ENCODE measurements at places on chromosomes 12 and 14.

DNA sequence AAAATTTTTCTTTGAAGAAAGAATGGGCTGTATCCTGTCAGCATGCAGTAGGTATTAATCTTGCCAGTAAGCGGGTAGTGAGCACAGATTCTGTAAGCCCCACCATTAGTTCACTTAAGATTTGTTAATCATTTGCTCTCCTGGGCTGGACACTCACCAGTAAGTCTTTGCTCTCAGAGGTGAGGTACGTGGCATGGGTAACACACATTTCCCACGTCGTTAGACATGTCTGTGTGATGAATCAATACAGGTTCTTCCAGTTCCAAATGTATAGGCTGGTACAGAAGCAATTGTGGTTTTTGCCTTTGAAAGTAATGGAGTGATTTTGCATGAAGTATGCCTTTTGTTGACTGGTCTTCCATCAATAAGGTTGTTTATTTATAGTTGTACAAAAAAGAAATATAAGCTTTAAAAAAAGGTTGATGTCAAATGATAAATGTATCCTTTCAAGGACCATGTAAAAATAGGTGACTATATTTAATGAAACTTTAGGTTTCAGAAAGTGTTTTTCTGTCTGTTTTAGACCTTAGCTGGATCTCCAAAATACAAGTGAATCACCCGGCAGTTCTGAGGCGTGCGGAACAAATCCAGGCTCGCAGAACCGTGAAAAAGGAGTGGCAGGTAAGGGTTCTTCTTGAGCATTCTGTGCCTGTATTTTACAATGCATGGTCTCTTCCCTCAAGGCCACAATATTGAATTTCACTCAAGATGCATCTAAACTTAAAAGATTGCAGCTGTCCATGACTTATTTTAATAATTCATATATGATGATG lies 45.5 kb downstream of the DERA start:
- H3K4me1 ChIP-seq, result no peaks in the 10 kb centered on the region
- no peak overlapping the region for H3K27ac ChIP-seq
- H3K4me3 ChIP-seq, result no peak overlapping the region

DNA sequence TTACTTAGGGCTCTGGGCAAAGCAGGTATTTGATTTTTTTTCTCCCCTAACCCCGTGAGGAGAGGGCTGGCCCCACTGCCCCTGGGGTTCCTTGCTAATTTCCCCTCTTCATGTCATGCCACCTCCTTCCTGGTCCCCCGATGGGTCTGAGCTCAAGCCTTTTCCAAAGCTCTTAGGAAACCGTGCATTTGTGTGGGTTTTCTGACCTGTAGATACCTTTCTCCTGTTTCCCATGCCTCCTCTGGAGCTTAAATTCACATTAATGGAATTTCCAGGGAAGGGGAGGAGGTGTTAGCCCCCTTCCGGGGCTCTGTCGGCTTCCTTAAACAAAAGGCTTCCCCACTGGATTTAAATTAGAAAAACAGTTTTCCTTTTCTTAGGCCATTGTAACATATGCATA lies 12.6 kb downstream of the SFSWAP start:
- no peak for DNase-seq
- H3K27ac ChIP-seq, result no peak overlapping the region
- no peaks in the 10 kb centered on the region for H3K4me1 ChIP-seq
- H3K27me3 ChIP-seq, result no peaks in the 10 kb centered on the region
- peaks cover 65% of the 10 kb centered on the region for H3K36me3 ChIP-seq

DNA sequence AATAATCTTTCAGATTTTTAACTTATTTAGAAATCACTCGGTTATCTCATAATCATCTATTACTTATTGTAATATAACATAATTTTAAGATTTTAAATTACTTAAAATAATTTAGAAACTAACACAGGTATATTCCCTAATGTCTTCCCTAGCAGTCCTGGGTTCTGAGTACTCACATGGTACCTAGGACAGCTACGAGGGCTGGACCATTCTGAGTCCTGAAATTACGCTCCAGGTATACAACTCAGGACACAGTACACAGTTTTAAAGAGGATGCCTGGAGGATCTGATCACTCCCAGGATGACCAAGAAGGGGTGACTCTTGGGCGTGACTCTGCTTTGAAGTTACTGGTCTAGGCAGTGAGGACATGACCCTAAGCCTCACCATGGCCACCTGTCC lies 9.1 kb upstream of the RASSF8 start:
- H3K36me3 ChIP-seq, result no peaks in the 10 kb centered on the region
- no peaks in the 10 kb centered on the region for H3K4me1 ChIP-seq
- no peak overlapping the region for H3K27ac ChIP-seq

GRCh38 chr12:96164951-96165811 lies 29.0 kb upstream of the ELK3 start:
- no peaks in the 10 kb centered on the region for H3K36me3 ChIP-seq
- H3K27ac ChIP-seq, result no peak overlapping the region
- H3K4me1 ChIP-seq, result no peaks in the 10 kb centered on the region
- no peaks in the 10 kb centered on the region for H3K27me3 ChIP-seq

DNA sequence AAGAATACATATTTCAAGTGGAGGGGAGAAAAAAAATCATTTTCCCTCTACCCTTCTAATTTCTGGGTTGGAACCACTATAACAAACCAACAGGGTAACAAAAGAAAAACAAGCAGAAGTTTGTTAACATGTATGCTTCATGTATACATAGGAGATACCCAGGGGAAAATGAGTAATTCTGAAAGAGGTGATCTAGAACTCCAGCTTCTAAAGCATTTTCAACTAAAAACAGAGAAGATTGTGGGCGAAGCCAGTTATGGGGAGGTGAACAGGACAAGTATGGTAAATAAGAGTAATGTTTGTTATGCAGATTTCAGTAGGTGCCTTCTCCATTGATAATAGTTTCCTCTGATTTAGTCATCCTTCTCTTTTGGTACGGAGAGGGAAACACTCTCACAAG lies 16.7 kb downstream of the FNTB start:
- no peaks in the 10 kb centered on the region for H3K36me3 ChIP-seq
- H3K4me1 ChIP-seq, result no peaks in the 10 kb centered on the region
- H3K27me3 ChIP-seq, result no peaks in the 10 kb centered on the region
- H3K27ac ChIP-seq, result no peak overlapping the region
- no peak for DNase-seq
- H3K4me3 ChIP-seq, result no peak overlapping the region

GRCh38 chr12:51441583-51441982 lies 17.0 kb downstream of the SLC4A8 start:
- no peaks in the 10 kb centered on the region for H3K36me3 ChIP-seq
- no peak overlapping the region for H3K4me3 ChIP-seq
- DNase-seq, result no peak

- H3K4me3 ChIP-seq, result no peak overlapping the region
- DNase-seq, result no peak
- no peak overlapping the region for H3K27ac ChIP-seq
- no peaks in the 10 kb centered on the region for H3K4me1 ChIP-seq
- no peaks in the 10 kb centered on the region for H3K36me3 ChIP-seq
Observed at GRCh38 chr14:70108419-70108818, 80.3 kb downstream of the SLC8A3 start.

GRCh38 chr14:27605282-27605681 lies 1007.4 kb upstream of the NOVA1 start:
- H3K4me1 ChIP-seq, result no peaks in the 10 kb centered on the region
- no peak overlapping the region for H3K4me3 ChIP-seq
- no peak overlapping the region for H3K27ac ChIP-seq
- H3K27me3 ChIP-seq, result no peaks in the 10 kb centered on the region

DNA sequence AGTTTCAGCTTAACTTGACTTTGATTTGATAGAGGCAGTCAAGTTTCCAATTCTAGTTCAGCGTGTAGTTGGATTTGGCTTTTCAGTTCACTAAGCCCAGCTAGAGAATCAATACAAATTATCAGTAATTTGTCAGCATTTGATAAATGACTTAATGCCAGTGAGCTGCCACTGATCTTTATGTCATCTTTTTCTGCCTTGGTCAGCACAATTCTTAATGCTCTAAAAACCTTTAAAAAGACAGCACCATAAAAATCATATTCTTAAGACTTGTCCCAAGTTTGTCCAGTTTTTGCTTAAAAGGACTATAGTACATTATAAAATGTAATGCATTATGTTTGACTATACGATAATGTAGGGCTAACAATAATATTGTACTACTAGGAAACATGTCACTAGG lies 920.5 kb downstream of the LRFN5 start:
- H3K36me3 ChIP-seq, result no peaks in the 10 kb centered on the region
- no peaks in the 10 kb centered on the region for H3K27me3 ChIP-seq
- H3K4me1 ChIP-seq, result no peaks in the 10 kb centered on the region
- no peak for DNase-seq

GRCh38 chr12:120215357-120215735 lies 14.4 kb upstream of the RPLP0 start:
- H3K4me3 ChIP-seq, result no peak overlapping the region
- H3K27me3 ChIP-seq, result no peaks in the 10 kb centered on the region
- H3K4me1 ChIP-seq, result no peaks in the 10 kb centered on the region
- H3K27ac ChIP-seq, result no peak overlapping the region

DNA sequence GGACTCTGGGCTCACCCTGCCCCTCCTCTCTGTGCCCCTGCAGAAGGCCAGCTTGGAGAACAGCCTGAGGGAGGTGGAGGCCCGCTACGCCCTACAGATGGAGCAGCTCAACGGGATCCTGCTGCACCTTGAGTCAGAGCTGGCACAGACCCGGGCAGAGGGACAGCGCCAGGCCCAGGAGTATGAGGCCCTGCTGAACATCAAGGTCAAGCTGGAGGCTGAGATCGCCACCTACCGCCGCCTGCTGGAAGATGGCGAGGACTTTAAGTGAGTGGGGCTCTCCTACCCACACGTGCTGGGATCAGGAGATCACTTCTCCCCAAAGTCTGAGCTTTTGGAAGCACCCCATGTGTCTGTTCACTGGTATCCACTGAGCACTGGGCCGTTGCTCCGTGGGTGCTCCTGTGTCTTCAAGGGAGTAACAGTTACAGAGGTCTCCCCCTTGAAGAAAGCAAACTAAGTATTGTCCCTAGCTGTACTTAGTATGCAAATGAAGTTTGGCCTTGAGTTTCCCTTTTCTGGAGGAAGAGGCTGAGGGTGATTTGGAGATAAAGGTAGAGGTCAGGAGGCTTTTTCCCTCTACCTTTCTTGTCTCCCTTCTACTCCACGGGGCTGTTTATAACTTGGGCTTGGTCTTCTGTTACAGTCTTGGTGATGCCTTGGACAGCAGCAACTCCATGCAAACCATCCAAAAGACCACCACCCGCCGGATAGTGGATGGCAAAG lies 3.3 kb downstream of the KRT18 start:
- H3K4me1 ChIP-seq, result no peaks in the 10 kb centered on the region
- no peaks in the 10 kb centered on the region for H3K27me3 ChIP-seq
- no peaks in the 10 kb centered on the region for H3K36me3 ChIP-seq
- H3K4me3 ChIP-seq, result no peak overlapping the region
- DNase-seq, result no peak
- H3K27ac ChIP-seq, result no peak overlapping the region

DNA sequence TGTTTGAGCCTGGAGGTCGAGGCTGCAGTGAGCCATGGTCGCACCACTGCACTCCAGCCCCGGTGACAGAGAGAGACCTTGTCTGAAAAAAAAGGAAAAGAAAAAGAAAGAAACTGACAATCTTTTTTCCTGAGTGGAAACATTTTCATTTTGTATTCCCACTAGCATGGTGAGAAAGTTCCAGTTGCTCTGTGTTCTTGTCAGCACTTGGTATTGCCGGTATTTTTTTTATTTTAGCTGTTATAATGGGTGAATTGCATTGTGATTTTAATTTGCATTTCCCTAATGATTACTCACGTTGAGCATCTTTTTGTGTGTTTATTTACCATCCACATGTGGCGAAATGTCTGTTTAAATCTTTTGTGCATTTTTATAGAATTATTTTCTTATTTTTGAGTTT lies 25.6 kb downstream of the GLT8D2 start:
- H3K4me1 ChIP-seq, result no peaks in the 10 kb centered on the region
- DNase-seq, result no peak
- H3K27me3 ChIP-seq, result no peaks in the 10 kb centered on the region
- H3K4me3 ChIP-seq, result no peak overlapping the region

- peak overlapping the region; percentile 73 for H3K27ac ChIP-seq
- no peak for DNase-seq
- H3K36me3 ChIP-seq, result no peaks in the 10 kb centered on the region
- H3K27me3 ChIP-seq, result no peaks in the 10 kb centered on the region
Observed at GRCh38 chr12:111758120-111758561, 8.6 kb upstream of the ALDH2 start.

DNA sequence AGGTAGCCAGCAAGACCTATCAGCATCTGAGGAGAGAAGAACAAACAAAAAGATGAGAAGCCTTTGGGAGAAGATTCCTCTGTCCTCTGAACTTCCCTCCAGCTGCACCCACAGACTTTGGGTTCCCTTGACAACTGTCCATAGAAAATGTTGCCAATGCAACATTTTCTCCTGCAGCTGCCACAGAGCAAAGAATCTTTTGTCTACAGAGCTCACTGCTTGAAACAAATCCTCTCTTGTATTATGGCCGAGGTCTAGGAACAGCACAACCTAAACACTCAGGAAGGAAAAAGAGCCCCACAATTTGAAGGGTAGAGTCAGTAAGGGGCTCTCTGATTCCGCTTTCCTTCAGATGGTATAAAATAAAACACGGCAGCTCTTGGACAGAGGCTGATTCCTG lies 14.3 kb downstream of the POMT2 start:
- no peaks in the 10 kb centered on the region for H3K36me3 ChIP-seq
- DNase-seq, result no peak
- H3K4me3 ChIP-seq, result no peak overlapping the region
- H3K27me3 ChIP-seq, result no peaks in the 10 kb centered on the region

- no peak overlapping the region for H3K27ac ChIP-seq
- H3K4me1 ChIP-seq, result no peaks in the 10 kb centered on the region
- DNase-seq, result no peak
Observed at GRCh38 chr12:109832541-109833306, 474 bp downstream of the TRPV4 start.

- no peaks in the 10 kb centered on the region for H3K4me1 ChIP-seq
- DNase-seq, result no peak
- H3K27ac ChIP-seq, result no peak overlapping the region
- no peaks in the 10 kb centered on the region for H3K27me3 ChIP-seq
- H3K36me3 ChIP-seq, result no peaks in the 10 kb centered on the region
Observed at GRCh38 chr14:97097296-97097695, 300.1 kb downstream of the VRK1 start.

DNA sequence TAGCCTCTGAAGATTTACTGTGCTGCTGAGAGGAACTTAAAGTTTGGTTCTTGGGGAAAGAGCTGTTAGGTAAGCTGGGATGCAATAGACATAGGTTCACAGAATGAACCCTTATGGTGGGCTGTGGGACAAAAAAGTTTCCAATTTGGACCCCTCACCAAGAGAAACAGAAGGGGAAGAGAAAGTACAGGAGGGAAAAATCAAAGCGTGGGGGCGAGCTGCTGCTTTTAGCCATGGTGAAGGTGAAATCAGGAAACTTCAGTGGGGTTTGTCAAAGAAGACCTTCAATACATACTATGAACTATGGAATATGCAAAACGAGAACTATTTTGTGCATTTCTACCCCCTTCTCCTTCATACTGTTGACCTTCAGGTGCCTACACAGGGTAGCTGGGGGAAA lies 10.6 kb upstream of the NINJ2 start:
- no peaks in the 10 kb centered on the region for H3K4me1 ChIP-seq
- H3K4me3 ChIP-seq, result no peak overlapping the region
- H3K27me3 ChIP-seq, result no peaks in the 10 kb centered on the region

- no peak overlapping the region for H3K4me3 ChIP-seq
- no peaks in the 10 kb centered on the region for H3K27me3 ChIP-seq
- no peak overlapping the region for H3K27ac ChIP-seq
- no peaks in the 10 kb centered on the region for H3K36me3 ChIP-seq
- no peak for DNase-seq
Observed at GRCh38 chr12:31316891-31317290, 9.1 kb downstream of the SINHCAF start.

All from ascending aorta (tissue), 2 donors.